Left lung (tissue), 14 donors: ENCODE measurements at places on chromosomes 12 and 14.

DNA sequence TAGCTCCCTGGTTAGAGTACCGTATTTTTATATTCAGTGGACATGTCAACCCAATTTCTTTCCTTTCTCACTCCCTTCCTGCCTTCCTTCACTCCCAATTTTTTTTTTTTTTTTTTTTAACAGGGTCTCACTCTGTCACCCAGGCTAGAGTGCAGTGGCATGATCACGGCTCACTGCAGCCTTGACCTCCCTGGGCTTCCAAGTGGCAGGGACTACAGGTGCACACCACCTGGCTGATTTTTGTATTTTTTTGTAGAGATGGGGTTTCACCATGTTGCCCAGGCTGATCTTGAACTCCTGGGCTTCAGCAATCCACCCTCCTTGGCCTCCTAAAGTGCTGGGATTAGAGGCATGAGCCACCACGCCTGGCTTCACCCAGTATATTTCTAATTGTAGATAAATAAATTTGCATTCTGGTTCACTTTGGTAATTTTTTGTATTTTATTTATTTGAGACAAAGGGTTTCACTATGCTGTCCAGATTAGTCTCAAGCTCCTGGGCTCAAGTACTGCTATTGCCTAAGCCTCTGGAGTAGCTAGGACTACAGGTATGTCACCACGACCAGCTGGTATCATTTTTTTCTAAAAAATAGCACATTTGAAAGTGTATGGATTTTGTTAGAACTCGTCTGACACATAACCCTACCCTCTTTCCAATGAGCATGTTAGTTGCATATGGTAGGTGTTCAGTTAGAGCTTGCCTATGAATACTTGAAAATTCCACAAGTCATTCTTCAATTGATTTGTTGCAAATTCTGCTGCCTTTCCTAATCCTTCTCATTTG, 15.7 kb downstream of the SLC38A2 start:
- H3K4me3 ChIP-seq: no peak overlapping the region
- H3K36me3 ChIP-seq: peaks cover 36% of the 10 kb centered on the region
- H3K27me3 ChIP-seq: no peaks in the 10 kb centered on the region
- H3K27ac ChIP-seq: no peak overlapping the region
- H3K4me1 ChIP-seq: no peaks in the 10 kb centered on the region

GRCh38 chr12:111414711-111415252, 9.1 kb downstream of the SH2B3 start:
- H3K4me3 ChIP-seq: no peak overlapping the region
- peaks cover 60% of the 10 kb centered on the region for H3K4me1 ChIP-seq
- H3K36me3 ChIP-seq: peaks cover 35% of the 10 kb centered on the region
- no peak for DNase-seq
- H3K27me3 ChIP-seq: no peaks in the 10 kb centered on the region

- no peak overlapping the region for H3K4me3 ChIP-seq
- no peaks in the 10 kb centered on the region for H3K36me3 ChIP-seq
- no peak for DNase-seq
- H3K27me3 ChIP-seq: no peaks in the 10 kb centered on the region
Measured at GRCh38 chr14:99538733-99539132, 57.5 kb downstream of the CCNK start.

DNA sequence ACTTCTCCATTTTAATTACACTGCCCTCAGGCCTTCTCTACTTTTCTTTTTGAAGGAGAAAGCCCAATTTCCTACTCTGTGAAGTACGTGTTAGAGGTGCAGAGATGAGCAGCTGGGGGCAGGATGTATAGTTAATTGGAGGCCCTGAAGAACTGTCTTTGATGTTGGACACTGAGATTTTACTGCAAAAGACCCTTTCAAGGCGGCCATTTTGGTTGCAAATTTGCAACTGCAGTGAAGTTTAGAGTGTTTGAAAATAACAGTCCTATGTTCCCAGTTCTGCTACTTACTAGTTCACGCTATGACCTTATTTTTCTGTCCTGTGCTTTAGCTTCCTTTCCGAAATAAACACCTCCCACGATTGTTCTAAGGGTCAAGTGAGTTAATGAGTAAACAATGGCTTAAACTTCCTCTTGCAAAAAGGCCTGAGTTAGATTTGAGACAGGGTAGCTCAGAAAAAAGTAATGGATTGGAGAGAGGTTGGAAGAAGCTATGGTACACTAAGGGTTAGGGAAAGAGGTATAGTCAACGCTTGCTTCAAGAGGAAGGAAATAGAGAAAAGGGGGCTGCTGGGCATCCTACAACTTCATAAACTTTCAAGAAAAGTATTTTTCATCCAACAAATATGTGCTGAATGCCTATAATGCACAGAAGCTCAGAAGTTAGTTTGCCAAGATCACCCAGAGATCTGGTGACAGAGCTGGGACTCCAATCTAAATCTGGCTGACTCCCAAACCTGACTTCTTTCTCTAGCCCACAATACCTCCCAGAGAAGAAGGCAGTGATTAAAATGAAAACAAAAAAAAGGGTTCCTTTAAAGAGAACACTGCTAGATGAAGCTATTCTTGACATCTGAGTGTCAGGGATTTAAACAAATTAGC, 26.4 kb upstream of the DICER1 start:
- DNase-seq: no peak
- peak overlapping the region; percentile 28 for H3K27ac ChIP-seq
- peaks cover 56% of the 10 kb centered on the region for H3K4me1 ChIP-seq
- no peak overlapping the region for H3K4me3 ChIP-seq

GRCh38 chr14:59085207-59085739, 103.2 kb upstream of the DAAM1 start:
- no peaks in the 10 kb centered on the region for H3K4me1 ChIP-seq
- no peak for DNase-seq
- H3K27me3 ChIP-seq: no peaks in the 10 kb centered on the region
- no peaks in the 10 kb centered on the region for H3K36me3 ChIP-seq
- H3K27ac ChIP-seq: no peak overlapping the region

DNA sequence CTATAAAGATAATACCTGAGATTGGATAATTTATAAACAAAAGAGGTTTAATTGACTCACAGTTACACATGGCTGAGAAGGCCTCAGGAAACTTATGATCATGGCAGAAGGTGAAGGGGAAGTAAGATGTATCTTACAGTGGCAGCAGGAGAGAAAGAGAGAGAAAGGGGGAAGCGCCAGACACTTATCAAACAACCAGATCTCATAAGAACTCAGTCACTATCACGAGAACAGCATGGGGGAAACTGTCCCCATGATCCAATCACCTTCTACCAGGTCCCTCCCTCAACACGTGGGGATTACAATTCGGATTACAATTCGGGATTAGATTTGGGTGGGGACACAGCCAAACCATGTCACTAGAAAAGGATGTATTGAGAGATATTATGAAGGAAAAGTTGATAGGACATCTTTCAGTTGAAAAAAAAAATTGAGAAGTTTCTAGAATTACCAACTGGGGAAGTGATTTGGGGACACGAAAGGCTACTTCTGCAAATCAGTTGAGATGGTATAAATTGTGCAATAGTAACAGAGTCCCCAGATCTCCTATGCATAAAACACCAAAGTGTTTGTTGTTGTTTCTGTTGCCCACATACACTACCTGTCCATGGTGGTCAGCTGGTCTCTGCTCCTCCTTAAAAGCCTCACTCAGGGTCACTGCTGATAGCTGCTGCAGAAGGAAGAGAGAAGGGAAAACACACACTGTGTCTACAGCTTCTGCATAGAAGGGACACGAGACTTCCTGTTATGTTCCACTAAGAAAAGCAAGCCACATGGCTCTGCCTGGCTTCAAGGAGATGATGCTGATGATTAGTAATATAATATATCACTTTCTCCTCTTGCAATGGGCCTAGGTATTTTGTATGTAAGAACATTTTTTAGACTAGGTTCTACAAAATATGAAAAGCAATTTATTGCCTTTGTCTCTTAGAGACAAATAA, 465.5 kb downstream of the PDZRN4 start:
- no peak overlapping the region for H3K4me3 ChIP-seq
- H3K27ac ChIP-seq: no peak overlapping the region
- H3K4me1 ChIP-seq: no peaks in the 10 kb centered on the region
- no peak for DNase-seq
- no peaks in the 10 kb centered on the region for H3K27me3 ChIP-seq

DNA sequence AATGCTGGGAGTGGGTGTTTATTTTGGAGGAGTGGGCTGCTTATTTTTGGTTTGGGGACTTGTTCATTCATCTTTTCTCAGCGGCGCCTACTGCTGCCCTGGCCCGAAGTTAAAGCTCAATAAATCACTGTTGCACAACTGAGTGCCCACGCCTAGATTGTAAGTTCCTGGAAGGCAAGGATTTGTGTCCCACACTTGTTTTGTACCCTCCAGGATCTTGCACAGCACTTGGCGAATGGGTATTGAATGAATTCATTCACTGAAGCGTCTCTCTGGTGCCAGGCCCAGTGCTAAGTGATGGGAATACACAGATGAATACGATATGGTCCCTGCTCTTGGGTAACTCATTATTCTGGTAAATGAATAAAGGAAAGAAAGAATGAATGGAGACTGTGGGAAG, 153.3 kb upstream of the PARP11 start:
- peaks cover 1% of the 10 kb centered on the region for H3K4me1 ChIP-seq
- no peaks in the 10 kb centered on the region for H3K36me3 ChIP-seq
- no peak overlapping the region for H3K27ac ChIP-seq
- no peak overlapping the region for H3K4me3 ChIP-seq

GRCh38 chr14:99616832-99617800, 13.1 kb upstream of the CCDC85C start:
- peaks cover 5% of the 10 kb centered on the region for H3K4me1 ChIP-seq
- H3K4me3 ChIP-seq: no peak overlapping the region
- peaks cover 29% of the 10 kb centered on the region for H3K27me3 ChIP-seq
- H3K27ac ChIP-seq: no peak overlapping the region
- DNase-seq: no peak

DNA sequence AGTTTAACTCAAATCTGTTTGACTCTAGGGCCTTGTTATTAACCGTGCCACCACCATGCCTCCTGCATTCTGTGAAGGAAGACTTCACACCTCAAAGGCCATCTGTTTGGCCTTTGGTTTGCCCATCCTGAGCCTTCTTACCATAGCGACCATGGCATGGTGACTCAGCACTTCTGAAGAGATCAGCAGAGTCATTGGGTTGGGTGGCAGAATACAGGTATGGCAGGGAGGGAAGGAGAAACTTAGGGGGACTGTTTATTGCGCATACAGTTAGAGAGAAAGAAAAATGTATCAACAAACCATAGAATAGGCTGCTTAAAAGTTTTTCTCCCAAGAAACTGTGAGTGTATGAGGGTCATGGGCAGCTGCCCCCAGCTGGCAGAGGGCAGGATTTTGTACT, 49.2 kb downstream of the DAD1 start:
- H3K4me1 ChIP-seq: peaks cover 10% of the 10 kb centered on the region
- DNase-seq: no peak
- no peaks in the 10 kb centered on the region for H3K36me3 ChIP-seq
- no peak overlapping the region for H3K4me3 ChIP-seq
- no peak overlapping the region for H3K27ac ChIP-seq

GRCh38 chr12:52867642-52868041, 18.8 kb upstream of the KRT78 start:
- H3K27ac ChIP-seq: no peak overlapping the region
- H3K4me1 ChIP-seq: peaks cover 27% of the 10 kb centered on the region
- H3K36me3 ChIP-seq: no peaks in the 10 kb centered on the region
- no peak overlapping the region for H3K4me3 ChIP-seq
- no peaks in the 10 kb centered on the region for H3K27me3 ChIP-seq

- DNase-seq: no peak
- peak overlapping the region; percentile 7 for H3K27ac ChIP-seq
- H3K27me3 ChIP-seq: no peaks in the 10 kb centered on the region
- H3K4me3 ChIP-seq: no peak overlapping the region
- H3K36me3 ChIP-seq: no peaks in the 10 kb centered on the region
Measured at GRCh38 chr12:118361092-118361404, 11.7 kb downstream of the TAOK3 start.

DNA sequence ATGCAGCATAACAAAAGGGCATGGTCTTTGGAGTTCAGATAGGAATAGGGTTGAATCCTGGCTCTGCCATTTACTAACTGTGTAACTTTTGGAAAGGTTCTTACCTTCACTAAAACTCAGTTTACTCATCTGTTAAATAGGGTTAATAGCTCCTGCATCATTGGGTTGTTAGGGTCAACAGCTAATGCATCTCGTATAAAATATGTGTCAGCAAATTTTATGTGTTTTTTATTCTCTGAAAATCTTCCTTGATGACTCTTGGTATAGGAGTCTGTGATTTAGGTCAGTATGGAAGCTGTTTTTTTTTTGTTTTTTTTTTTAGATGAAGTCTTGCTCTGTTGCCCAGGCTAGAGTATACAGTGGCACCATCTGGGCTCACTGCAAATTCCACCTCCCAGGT, 36.1 kb upstream of the SRP54 start:
- no peaks in the 10 kb centered on the region for H3K36me3 ChIP-seq
- H3K27me3 ChIP-seq: no peaks in the 10 kb centered on the region
- no peak overlapping the region for H3K27ac ChIP-seq
- no peak overlapping the region for H3K4me3 ChIP-seq

DNA sequence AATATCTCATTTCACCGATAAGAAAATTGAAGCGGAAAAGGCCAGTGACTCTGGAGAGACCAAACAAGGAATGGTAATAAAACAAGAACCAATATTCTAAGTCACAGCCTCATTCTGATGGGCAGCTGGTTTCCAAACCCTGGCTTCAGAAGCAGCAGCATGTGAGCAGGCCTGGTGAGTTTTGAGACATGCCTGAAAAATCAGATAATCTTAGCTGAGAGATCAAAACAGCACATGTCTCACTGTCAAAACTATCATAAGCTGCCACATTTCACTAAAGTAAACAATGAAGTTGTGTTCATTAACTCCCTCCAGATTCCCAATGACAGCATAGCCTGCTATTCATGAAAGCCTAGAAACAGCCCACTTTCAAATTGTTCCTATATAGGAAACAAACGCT, 36.5 kb downstream of the CIT start:
- no peak overlapping the region for H3K4me3 ChIP-seq
- DNase-seq: no peak

- DNase-seq: no peak
- H3K27me3 ChIP-seq: no peaks in the 10 kb centered on the region
- H3K4me1 ChIP-seq: no peaks in the 10 kb centered on the region
- H3K27ac ChIP-seq: no peak overlapping the region
- H3K36me3 ChIP-seq: no peaks in the 10 kb centered on the region
- H3K4me3 ChIP-seq: no peak overlapping the region
Measured at GRCh38 chr14:96979611-96980074, 182.5 kb downstream of the VRK1 start.

DNA sequence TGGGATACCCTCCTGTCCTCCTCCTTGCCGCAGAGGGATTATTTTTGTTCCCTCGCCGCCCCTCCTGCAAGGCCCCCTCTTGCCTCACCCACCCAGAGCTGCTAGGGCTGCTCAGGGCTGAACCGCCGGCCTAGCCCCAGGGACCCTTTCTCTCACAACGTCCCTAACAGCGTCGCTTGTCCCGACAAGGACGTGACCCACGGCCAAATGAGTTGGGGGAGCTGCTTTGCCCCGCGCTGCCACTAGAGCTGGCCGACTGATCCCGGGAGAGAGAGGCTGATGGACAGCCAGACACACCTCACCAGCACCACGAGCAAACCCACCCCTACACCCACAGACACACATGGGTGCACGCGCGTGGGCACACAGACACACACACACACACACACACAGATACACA, 154.6 kb upstream of the ALG10B start:
- H3K27me3 ChIP-seq: peaks cover 7% of the 10 kb centered on the region
- H3K4me3 ChIP-seq: no peak overlapping the region
- H3K4me1 ChIP-seq: no peaks in the 10 kb centered on the region
- H3K27ac ChIP-seq: no peak overlapping the region
- no peak for DNase-seq
- H3K36me3 ChIP-seq: no peaks in the 10 kb centered on the region
